ENCODE measurements at places on chromosomes 16 and 17.
A peak's percentile ranks its signal among the peaks of the same experiment; 100 is the strongest.

DNA sequence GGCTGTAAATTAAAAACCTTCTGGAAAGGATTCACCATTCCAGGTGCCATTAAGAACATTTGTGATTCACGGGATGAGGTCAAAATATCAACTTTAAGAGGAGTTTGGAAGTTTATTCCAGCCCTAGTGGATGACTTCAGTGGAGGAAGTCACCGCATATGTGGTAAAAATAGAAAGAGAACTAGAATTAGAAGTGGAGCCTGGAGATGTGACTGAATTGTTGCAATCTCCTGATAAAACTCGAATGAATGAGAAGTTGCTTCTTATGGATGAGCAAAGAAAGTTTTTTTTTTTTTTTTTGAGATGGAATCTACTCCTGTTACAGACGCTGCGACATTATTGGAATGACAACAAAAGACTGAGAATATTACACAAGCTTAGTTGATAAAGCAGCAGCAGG, 26.7 kb downstream of the CCL4 start:
- DNase-seq, result no peak

- DNase-seq, result peak; percentile 80
Observed at GRCh38 chr17:66564992-66565465, 262.6 kb downstream of the PRKCA start.

GRCh38 chr17:36854982-36855381, 82.3 kb upstream of the LHX1 start:
- no peak for DNase-seq

GRCh38 chr17:52419229-52419641, 260.7 kb upstream of the CA10 start:
- no peak for DNase-seq

DNA sequence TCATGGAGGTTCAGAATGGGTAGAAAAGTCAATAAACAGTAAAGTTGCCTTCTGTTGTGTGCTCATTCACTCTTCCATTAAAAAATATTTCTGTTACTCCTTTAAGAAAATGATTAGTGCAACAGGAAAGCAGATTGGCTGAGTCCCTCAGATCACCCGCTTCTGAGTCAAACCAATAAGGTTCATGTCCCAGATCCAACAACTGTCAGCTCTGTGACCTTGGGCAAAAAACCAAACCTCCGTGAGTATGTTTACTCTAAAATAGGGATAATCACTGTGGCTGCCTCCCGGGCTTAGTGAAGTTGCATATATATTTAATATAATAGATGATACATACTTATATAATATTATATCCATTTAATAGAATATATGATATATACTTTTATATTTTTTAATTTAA, 698.5 kb upstream of the RBFOX1 start:
- no peak for DNase-seq

Measured in fibroblast of skin of scalp (primary cell).